ENCODE measurements at places on chromosomes 2 and 18.

GRCh38 chr18:12621742-12622306 lies 36.1 kb downstream of the SPIRE1 start:
- DNase-seq: no peak

DNA sequence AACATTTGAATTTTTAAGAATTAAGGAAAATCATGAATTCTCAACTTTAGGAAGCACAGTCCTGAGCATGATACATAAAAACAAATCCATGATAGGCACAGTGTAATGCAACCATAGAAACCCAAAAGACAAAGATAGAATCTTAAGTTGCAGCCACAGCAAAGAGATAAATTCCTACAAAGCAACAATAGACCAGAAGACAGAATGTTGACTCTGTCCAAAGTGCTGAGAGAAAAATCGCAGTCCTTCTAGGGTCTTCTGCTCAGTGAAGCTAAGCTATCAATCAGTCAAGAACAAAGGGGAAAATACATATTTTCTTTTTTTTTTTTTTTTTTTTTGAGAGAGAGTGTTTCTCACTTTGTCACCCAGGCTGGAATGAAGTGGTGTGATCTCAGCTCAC lies 22.0 kb upstream of the FHOD3 start:
- DNase-seq: no peak

- DNase-seq: no peak
Observed at GRCh38 chr2:128834207-128834879, 515.7 kb upstream of the HS6ST1 start.

DNA sequence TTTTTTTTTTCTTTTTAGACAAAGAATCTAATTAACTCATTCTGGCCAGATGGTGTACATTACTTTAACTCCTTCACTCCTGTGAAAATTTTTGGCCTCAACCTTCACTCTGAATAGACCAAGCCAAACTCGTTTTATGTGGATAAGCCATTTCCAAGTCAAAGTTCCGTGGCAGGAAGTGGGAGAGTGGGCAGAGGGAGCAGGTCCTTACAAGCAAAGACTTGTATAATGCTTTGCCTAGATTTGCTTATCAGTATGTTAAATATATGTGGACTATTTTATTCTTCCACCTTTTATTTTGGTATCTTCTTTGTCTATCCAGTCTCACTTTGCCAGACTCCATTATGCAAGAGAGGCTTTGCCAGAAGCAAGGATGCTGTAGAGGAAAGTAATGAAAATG lies 178.1 kb upstream of the TNP1 start:
- DNase-seq: no peak

DNA sequence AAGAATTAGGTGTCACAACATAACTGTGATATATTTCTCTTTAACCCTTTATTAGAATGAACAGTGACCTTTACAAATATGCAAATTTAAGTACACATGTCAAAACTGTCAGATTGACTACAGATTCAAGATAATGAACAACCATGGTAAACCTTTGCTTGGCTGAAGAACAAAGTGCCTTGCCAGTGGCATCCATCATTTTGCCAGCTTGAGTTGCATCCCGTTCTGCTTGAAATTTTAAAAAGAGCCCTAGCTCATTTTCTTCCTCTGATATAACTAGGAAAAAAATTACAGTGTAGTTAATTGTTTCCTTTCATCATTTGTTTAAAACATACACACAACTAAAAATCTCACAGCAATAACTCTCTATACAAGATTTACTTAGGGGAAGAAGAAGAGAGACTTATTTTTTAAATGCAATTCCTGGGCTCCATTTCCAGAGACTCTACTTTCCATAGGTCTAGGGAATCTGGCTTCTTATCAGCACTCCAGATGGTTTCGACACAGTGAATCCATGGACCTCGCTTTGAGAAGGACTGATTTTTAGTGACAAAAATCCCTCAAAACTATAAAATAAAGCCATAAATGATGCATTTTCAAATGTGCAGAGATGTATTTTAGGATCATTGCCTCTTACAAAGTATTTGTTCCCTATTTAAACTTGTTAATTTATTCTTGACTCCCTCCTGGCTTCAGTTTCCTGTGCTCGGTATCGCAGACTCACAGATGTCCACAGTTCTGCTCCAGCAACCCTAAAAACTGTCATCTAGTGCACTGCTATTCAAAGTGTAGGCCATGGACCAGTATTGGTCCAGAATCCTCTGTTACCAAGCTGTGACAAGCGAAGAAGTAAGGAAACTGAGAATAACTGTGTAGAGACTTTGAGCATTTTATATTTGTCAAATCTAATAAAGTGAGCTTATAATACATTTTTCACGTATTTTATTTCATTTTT lies 50.1 kb downstream of the ICA1L start:
- DNase-seq: no peak

GRCh38 chr2:18701546-18701945 lies 112.2 kb upstream of the NT5C1B start:
- no peak for DNase-seq
